ENCODE measurements at places on chromosomes 1 and 21.

DNA sequence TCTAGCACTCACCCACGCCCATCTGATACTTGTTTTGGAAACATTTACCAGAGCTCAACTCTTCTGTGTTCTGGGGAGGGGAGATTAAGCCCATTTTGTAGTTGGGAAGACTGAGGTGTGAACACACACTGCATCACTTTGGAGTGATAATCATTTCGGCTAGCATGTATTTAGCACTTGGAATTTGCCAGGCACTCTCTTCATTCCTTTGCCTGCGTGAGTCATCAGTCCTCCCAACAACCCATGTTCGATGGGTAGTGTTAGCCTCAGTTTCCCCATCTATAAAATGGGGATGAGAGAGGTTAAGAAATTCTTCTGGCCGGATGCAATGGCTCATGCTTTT lies 182.8 kb upstream of the TMEM51 start:
- no peak for ATAC-seq

- ATAC-seq, result no peak
These were observed 41.0 kb downstream of the ITPKB start for GRCh38 chr1:226697929-226698544.

DNA sequence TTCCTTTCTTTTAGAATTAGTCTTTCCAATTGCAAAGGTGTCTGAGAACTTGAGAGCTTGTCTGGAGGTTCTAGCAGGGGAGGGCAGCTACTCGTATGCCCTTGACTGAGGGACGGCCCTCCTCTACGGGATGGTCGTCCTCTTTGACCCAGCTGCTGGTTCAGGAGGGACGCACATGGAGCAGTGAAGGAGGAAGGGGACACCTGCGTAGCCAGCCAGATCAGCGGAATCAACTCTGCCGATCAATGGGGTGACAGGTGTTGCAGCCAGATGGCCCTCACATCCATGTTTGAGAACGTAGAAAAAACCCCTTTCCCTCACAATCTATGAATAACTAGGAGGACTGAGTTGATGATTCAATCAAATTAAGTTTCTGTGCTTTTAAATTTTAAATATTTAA lies 15.7 kb upstream of the A3GALT2 start:
- no peak for ATAC-seq

DNA sequence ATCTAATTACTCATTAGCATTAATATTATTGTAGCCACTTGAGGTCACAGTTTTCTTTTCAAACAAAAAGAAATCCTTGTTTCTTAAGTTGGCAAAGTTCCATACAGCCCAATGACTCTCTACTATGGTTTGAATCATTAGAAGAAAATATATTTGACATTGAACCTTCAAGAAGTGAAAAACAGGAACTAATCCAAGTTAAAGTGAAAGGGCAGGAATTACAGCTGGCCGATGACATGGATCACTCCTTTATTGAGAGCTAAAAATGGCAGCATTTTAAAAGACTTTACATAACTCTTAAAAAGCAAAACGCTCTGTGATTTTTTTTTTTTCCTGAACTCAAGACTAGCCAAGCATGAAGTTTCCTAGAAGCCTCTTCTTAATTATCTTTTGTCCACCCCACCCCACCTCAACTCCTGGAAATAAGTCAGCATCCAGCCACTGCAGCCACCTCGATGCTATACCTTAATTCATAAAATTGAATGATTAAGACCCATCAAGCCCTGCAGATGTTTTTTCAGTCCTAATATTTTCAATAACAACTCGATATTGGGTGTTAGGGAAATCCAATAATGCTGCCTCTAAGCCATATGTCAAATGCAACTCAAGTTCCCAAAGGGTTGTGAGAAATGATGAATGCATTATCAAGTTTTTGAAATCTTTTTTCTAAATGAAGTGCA lies 323.1 kb downstream of the HHIPL2 start:
- ATAC-seq, result peak; percentile 66

DNA sequence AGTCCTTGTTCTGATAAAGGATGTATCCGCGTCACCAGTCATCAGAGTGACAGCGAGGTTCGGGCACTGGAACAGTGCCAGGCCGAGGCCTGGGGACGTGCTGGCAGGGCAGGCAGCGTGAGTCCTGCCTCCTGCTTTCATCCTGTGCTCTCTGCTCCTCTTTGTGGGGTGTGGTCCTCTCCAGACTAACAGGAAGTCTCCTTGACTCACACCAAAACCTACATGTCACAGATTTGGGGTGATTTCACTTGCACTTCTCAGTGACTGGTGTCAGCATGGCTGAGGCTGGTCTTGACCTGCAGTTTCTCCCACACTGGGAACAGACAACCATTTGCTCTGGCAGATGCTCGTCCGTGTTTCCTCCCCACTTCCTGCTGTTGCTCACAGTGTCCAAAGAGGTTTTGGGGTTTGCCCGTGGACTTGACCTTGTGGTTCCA lies 8.8 kb upstream of the NLRP3 start:
- ATAC-seq, result no peak

- peak; percentile 66 for ATAC-seq
These were observed 191.9 kb upstream of the LMO4 start for GRCh38 chr1:87136607-87137341.

- no peak for ATAC-seq
These were observed 88.5 kb upstream of the DEPDC1 start for GRCh38 chr1:68585351-68585750.

DNA sequence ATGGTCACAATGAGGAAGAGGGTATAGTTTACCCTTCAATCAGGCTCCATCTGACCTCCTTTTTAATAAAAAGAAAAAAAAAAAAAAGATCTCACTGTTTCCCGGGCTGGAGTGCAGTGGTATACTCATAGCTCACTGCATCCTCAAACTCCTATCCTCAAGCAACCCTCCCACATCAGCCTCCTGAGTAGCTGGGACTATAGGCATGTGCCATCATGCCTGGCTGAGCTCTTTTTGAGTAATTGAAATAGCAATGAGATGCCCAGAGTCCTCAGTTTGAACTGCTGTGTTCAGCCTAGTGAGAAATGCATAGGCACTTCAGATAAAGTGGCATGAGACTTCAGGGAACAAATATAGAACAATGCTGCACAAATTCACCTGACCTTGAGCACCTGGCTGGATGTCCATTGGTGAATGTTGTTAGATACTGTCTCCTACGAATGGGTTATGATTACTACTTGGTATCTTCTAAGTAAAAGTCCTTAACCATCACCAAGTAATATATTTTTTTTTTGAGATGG lies 67.6 kb downstream of the NR5A2 start:
- ATAC-seq, result no peak

- ATAC-seq, result peak; percentile 69
These were observed 51.5 kb downstream of the SYT14 start for GRCh38 chr1:209989525-209989924.

DNA sequence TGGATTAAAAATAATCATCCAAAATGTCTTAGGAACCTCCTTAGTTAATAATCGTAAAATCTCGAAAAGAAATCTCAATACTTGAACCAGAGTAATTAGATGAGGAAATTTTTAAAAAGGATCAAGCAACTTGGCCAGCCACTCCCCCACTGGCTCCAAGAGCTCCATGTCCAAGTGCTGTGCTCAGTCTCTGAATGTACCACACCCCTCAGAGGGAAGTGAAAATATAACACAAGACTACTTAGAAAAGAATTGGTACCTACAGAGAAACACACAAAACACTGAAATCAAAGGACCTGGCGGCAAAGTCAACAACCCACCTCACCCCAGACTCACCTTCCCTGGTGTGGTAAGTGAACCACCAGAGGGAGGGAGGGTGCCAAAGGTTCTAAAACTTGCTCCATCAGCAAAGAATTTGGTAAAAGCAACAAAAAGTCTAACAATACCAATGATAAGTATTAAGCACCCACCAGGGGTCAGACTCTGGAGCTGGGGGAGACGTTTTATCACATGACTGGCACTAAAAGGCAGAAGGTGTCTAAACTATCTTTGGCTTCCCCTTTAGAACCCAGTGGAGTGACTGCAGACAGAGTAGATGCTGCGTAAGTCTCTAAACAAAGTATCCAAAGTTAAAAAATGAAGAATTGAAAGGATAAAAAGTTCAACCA lies 14.0 kb downstream of the LBR start:
- no peak for ATAC-seq

- ATAC-seq, result no peak
These were observed 6.4 kb downstream of the NPR1 start for GRCh38 chr1:153684892-153685291.

- no peak for ATAC-seq
These were observed 98.8 kb downstream of the ZNF644 start for GRCh38 chr1:90922996-90923395.
